ENCODE measurements at places on chromosomes 11 and 22.
A peak's percentile ranks its signal among the peaks of the same experiment; 100 is the strongest.

DNA sequence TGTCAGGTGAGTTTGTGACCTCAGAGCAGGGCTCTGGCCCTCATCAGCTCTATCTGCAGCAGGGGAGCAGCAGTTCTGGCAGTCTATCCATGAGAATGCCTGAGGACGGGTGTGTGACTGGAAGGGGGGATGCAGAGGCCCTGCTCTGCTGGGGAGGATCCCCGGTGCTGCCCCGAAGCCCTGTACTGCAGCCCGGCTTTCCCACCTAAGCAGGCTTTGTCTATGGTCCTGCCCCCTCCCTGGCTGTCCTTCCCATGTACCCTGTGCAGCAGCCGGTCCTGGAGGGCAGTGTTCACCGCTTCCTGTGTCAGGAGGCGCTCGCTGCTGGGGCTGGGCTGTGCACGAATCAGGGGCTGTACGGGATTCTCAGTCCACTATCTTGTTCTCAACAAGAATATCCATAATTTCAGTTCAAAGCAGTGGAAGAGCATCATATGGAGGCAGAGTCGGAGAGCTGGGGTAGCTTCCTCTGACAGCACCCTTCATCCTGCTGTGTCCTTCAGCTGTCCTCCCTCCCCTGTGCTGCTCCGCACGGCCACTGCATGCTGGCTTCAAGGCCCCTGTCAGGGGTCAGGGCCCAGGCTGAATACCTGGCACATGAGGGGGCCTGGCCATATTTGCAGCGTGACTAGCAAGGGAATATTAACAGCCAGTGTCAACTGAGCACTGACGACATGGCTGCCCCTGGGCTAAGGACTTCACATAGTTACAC is 125.2 kb downstream of the CTTN start:
- DNase-seq: no peak

DNA sequence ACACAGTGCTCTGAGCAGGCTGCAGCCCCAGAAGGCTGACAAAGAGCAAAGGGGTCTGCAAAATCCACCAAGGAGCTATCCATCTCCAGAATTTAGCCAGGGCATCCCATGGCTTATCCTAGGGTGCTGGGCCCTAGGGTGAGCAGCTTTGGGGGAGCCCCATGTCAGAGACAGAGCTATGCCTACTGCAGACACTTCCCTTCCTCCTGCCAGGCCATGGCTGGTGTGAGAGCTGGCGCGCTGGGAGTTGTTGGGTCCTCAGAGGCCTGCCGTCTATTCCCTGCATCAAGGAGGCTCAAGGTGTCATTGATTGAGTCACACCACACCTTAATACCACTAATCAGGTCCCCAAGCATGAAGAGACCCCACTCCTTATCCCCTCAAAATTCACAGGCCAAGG is 85.3 kb upstream of the TP53I11 start:
- DNase-seq: no peak

DNA sequence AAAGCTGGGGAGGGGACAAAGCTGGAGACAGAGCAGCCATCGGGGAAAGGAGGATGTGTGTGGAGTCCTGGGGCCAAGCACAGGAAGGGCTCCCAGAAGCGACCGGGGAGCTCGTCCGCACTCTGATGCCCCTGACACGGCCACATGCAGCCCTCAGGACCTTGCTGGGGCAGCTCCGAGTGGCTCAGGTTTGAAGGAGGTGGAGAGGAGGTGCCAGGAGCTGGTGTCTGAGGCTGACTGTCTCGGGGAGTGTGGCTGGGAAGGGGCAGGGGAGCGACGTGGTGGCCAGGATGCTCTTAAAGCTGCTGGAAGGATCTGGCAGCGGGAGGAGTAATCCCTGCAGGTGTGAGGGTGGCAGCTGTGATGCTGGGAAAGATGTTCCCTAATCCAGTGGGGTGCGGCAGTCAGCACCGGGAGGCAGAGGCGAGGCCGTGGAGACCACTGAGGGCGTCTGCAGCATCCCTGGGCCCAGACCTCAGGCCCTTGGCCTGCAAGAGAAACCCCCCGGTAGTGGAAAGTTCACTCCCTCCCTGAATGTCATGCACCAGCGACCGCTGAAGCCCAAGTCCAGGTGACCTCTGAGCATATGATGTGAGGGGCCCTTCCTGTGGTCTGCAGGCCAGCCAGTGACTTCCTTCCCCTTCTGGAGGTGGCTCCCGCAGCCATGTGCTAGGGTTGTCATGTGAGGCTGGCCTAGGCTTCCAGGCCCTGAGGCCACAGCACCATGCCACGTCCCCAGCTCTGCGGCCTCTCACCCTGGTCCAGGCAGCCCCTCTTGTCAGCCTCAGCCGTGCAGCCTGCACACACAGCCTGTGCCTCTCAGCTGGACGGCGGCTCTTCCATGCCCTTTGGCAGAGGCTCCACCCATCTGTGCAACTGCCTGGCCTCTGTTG is 17.2 kb upstream of the CTSD start:
- DNase-seq: no peak

DNA sequence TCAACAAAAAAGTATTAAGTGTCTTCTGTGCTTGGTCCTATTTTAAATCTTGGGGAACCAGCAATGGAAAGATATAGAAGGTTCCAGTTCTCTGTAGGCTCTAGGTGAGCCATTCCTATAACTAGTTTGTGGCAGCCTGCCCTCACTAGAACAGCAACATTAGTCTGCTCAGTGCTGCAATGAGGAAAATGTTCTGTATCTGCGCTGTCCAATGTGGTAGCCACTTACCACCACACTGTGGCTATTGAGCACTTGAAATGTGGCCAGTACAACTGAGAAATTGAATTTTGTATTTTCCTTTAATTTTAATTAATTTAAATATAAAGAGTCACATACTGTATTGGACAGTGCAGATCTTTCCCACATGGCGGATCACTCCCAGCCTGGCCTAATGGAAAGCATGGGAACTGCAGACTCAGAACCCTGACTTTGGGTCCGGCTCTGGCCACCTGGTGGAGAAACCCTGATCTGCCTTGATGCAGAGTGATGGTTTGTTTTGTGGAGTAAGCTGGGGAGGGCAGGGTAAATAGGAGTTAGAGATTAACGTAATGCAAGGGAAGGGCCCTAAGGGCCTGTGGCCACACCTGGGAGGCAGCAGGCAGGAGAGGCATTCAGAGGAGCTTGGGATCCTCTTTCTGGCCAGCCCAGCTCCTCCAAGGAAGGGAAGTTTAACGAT is 101.0 kb downstream of the ME3 start:
- DNase-seq: peak; percentile 57
